ENCODE measurements at places on chromosomes 16 and 17. TPM values are rescaled to one million over a fixed set of nuclear protein-coding genes. Genes with fewer than 3 reads are reported as not detected.

DNA sequence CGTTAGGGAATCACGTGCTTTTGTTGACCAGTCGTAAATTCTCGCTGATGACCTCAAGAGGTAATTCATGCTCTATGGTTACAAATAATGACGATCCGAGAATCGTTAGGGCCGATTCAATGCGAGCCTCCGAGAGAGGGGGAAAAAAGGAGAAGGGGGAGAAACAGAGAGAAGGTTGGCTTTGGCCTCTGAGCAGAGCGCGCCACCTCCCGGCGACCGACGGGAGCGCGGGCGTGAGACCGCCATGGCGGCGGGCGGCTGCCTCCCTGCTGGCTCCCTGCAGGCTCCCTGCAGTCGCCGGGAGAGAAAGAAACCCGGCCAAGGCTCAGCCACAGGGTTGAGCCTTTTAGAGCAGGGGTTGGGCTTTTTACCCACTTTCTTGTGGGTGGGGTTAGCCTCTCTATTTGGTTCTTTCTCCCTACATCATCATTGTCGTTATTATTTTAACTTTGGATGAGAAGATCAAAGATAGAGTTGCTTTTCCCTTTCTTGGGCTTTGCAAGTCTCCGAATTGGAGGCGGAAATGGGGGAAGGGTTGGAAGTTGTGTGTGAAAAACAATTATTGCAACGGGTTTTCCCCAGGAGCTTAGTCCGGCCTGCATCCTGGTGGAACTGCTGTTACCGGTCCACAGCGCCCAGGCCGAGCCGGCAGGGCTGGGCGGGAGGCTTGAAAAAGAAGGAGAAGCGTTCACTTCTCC lies 410 bp upstream of the HOXB5 start:
- no peak for DNase-seq

- DNase-seq, result no peak
These were observed 29.2 kb downstream of the SMG6 start for GRCh38 chr17:2274414-2274813.

DNA sequence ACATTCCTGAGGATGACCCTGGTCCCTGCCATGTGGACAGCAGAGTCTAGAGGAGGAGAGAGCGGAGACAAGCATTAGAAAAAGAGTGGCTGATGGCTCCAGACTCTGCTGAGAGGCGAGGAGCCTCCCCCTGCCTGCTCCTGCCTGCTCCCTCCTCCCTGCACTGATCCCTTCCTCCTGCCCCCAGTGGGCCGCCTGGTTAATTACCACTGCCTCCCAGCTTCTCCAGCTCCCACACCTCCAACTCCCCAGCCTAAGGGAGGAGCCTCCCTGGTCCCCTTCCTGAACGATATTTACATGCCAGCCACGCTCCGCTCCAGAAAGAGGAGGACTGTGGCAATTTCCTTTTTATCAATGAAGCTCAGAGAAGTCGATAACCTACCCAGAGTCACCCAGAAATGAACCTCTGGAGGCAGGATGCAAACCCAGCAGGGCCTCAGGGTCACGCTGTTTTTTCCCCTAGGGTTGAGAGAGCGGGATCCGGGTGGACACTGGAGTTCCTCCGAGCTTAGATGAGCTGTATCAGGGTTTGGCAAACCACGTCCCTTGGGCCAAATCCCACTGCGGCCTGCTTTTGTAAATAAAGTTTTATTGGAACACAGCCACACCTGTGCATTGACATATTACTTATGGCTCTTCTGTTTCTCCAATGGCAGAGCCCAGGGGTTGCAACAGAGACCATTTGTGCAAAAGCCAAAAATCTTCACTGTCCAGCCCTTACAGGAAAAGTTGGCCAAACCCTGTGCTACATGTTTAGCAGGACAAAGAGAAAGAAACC lies 27.1 kb upstream of the JPH3 start:
- no peak for DNase-seq

DNA sequence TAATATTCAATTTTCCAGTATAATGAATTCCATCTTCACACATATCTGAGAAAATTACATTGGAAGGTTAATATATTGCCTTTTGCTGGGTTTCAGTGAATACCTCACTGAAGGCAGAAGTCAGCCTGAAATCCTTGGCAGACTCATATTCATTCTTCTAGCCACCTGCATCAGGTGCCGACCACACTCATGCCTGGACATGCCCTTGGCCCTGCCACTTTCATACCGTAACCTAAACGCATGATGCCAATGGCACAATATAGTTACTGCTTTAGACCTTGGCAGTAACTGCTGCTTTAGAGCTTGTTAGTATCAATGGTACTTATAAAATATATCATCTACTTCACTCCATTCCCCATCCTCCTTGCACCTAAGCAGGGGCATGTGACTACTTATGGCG lies 817.6 kb upstream of the CDH8 start:
- DNase-seq, result no peak

DNA sequence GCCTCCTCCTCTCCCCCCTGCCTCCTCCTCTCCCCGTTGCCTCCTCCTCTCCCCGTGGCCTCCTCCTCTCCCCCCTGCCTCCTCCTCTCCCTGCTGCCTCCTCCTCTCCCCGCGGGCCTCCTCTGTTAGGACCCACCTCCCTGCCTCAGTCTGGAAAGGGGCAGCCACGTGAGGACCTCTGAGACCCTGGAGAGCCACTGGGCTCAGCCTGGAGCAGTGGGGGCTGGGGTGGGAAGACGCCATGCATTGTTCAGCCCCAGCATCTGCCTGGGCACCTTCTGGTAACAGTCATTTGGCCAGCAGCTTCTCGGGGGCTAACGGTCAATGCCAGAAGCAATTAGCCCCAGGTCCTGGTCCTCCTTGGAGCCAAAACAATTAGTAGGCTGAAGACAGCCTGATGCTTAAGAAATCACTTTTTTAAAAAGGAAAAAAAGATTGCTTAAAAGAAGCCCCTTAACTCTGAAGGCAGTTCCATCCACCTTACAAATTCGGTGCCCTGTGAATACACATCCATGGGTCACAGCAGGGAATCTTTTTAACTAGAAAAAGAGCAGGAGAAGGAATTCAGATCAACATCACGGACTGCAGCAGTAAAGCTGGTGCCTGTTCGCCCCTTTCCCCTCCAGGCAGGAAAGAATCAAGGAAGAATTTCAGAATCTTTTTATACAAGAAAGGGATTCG lies 29.8 kb downstream of the NXN start:
- DNase-seq, result no peak

GRCh38 chr16:66382171-66382965 lies 15.9 kb downstream of the CDH5 start:
- DNase-seq, result no peak

DNA sequence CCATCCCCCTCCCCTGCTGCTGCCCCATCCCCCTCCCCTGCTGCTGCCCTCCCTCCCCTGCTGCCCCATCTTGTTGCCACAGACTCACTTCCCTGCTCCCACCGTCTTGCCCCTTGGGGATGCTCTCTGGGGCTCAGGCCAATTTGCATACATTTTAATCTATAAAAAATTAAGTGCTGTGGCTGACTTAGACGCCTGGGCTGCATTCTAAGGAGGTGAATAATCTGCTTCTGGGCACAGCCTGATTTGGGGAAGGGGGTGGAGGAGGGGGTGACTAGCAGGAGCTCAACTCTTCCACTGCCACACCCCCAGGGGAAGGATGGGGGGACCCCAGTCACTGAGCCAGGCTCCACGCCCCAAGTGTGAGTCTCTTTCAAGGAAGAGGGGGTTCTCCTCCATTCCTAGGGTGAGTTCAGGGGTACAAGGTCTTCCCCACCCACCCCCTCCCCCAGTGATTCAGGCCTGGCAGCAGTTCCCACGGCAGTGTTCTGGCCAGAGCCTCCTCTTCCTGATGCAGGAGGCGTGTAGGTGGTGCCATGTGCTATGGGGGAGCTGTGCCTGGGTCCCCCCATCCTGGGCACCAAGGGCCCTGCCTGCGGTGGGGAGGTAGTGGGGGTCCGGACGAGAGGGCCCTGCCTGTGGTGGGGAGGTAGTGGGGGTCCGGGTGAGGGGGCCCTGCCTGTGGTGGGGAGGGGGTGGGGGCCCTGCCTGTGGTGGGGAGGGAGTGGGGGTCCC lies 5.0 kb downstream of the DPH1 start:
- DNase-seq, result no peak

DNA sequence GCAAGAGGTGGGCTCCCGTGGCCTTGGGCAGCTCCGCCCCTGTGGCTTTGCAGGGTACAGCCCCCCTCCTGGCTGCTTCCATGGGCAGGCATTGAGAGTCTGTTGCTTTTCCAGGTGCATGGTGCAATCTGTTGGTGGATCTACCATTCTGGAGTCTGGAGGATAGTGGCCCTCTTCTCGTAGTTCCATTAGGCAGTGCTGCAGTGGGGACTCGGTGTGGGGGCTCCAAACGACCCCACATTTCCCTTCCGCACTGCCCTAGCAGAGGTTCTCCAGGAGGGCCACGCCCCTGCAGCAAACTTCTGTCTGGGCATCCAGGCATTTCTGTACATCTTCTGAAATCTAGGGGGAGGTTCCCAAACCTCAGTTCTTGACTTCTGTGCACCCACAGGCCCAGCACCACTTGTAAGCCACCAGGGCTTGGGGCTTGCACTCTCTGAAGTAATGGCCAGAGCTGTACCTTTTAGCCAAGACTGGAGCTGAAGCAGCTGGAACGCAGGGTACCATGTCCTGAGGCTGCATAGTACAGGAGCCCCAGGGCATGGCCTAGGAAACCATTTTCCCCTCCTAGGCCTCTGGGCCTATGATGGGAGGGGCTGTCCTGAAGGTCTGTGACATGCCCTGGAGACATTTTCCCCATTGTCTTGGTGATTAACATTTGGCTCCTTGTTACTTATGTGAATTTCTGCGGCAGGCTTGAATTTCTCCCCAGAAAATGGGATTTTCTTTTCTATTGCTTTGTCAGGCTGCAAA lies 6.0 kb downstream of the PRKAR1A start:
- no peak for DNase-seq

GRCh38 chr17:62763891-62764600 lies 44.1 kb downstream of the MARCHF10 start:
- no peak for DNase-seq

SDK2 gene
- total RNA-seq, result 0.66 TPM

TAC4 gene
- 0.14 TPM for total RNA-seq

- no peak for DNase-seq
These were observed 69.6 kb downstream of the PLXDC1 start for GRCh38 chr17:39081851-39082250.

GRCh38 chr17:66465701-66466100 lies 163.3 kb downstream of the PRKCA start:
- no peak for DNase-seq

- DNase-seq, result no peak
These were observed 201.9 kb upstream of the CDH11 start for GRCh38 chr16:65323655-65324237.

GRCh38 chr17:6374271-6374691 lies 60.6 kb downstream of the AIPL1 start:
- no peak for DNase-seq

GRCh38 chr16:69633375-69633774 lies 67.6 kb downstream of the NFAT5 start:
- DNase-seq, result no peak

- no peak for DNase-seq
These were observed 14.1 kb downstream of the CFAP20 start for GRCh38 chr16:58114827-58115825.

- no peak for DNase-seq
These were observed 2.4 kb downstream of the SPSB3 start for GRCh38 chr16:1779741-1780676.

DNA sequence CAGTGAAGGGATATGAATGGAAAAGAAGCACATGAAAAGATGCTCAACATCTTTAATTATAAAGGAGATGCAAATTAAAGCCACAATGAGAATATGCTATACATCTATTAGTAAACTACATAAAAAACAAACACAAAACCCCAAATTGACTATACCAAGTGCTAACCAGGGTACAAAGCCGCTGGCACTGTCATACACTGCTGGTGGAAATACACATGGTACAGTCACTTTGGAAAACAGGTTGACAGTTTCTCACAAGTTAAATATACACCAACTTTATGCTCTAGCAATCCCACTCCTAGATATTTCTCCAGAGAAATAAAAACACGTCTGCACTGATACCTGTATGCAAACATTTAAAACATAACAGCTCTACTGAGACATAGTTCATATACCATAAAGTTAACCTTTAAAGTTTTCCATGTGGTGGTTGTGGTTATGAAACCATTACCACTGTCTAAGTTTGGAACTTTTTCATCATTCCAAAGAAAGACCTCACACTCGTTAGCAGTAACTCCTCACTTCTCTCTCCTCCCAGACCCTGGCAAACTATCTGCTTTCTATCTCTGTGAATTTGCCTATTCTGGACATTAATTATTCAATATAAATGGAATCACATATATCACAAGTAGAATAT lies 42.7 kb downstream of the ADGRG5 start:
- DNase-seq, result no peak

GRCh38 chr17:73646409-73647300 lies 2.4 kb upstream of the SDK2 start:
- peak; percentile 39 for DNase-seq

DNA sequence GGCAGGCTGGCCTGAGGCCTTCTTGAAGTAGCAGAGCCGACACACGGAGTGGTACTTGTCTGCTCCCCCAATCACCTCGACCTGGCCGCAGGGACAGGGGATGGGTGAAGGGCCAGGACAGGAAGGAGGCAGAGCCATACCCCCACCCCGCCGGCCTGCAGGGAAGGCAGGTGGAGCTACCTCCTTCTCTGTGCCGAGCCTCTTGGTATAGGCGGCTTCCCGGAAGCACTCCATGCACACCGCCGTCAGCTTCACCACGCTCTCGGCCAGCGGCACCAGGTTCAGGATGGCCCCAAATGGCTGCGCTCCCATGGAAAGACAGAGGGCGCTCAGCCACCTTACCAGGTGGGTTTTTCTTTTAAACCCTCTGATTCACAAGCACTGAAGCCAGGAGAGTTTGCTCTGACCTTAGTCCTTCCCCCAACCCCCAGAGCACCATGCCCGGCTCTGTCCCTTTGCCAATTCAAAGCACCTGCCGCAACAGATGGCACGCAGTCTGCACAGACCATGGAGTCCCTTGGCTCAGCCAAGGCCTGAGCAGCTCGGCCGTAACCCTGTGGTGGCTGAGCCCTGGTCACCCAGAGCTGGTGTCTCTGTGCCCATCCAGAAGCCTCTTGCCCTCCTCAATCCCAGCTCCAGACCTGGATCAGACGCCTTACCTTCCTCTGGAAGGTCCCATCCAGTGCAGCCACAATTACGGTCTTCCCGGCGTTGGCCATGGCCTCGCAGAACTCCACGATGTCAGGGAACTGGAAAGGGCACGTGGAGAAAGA lies 6.7 kb downstream of the SYNGR2 start:
- no peak for DNase-seq

GRCh38 chr17:31394544-31394943 lies 3.1 kb downstream of the RAB11FIP4 start:
- DNase-seq, result peak; percentile 50

DNA sequence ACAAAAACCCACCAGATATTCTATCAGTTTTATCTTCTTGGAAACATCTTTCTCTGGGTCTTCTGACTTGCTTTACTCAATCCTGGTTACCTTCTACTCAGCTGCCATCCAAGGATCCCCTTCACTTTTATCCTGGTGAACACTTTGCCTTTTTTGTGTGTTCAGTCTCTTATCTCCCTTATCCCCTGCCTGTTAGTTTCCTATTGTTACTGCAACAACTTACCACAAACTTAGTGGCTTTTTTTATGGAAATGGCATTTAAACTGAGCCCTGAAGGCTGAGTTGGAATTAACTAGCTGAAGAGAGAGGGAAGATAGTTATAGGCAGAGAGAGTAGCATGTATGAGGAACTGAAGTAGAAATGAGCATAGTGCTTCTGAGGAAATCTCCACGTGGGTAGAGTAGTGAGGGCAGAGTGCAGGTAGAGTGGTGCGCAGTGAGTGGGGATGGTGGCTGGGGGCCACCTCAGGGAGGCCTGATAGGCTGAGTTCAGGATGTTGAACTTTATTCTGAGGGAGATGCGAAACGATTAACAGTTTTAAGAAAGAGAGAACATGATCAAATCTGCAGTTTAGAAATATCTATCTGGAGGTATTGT lies 26.3 kb downstream of the TANGO6 start:
- DNase-seq, result no peak

GNG13 gene
- not detected for total RNA-seq
